ENCODE measurements at places on chromosomes 11 and 22.

GRCh38 chr11:109819410-109819809 is 273.8 kb upstream of the ZC3H12C start:
- DNase-seq, result no peak

DNA sequence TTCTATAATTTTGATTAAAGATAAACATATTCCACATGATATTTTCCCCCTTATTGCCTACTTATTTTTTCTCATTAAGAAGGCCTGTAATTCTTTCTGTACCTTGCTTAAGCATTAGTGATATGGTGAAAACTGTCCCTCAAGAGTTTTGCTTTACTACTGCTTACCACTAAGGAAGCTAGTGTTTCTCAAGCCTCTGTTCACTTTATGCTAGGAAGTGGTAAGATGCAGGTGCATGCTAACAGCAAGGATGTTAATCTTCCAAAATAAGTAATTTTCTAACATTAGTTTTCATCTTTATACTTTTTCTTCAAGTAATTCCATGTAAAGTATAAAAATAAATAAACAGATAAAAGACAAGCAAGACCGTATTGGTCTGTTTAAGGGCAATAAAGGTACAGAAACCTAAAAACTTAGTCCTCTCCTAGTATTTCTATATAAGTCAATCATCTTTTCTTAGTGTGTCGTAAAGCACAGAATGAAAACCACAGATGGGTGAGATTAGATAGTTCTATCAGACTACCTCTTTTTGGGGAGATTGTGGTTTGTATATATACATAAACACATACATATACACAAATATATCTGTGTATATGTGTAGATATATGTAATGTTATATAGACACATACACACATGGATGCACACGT is 731.0 kb upstream of the CNTN5 start:
- no peak for DNase-seq

DNA sequence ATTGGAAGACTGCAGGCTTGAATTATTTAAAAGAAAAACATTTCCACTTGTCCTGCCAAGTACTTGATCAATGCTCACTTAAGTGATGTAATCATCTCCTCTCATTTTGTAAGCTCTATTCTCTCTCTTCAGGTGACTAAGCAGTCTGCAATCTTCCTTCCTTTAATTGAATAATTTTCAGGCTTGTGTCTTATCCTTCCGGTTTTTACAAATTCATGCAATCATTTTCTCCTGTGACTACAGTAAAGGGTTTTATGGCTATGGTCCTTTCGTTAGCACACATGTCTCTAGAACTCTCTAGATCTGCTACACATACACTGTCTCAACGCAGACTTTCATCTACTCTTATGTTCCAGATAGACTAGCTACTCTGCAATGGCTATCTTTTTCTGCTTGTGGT is 12.6 kb upstream of the UPB1 start:
- DNase-seq, result no peak

GRCh38 chr22:27992294-27993165 is 73.5 kb upstream of the PITPNB start:
- DNase-seq, result no peak

DNA sequence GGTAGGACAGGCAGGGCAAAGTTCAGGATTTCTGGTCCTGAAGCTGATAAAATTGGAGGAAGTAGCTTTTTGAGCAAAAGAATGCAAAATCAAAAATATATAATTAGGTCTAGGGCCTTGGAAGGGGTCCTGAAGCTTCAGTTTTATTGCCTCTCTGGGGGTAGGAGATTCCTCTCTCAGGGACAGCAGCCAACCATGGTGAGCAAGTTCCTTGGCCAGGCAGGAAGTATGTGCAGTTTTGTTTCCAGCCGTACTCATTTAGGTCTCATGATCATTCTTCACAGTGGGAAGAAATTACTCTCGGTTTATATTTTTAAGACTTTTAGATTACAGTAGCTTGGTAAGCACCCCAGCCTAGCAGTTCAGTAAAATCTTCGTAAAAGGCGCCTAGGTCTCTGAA is 2.9 kb upstream of the RAB38 start:
- no peak for DNase-seq

DNA sequence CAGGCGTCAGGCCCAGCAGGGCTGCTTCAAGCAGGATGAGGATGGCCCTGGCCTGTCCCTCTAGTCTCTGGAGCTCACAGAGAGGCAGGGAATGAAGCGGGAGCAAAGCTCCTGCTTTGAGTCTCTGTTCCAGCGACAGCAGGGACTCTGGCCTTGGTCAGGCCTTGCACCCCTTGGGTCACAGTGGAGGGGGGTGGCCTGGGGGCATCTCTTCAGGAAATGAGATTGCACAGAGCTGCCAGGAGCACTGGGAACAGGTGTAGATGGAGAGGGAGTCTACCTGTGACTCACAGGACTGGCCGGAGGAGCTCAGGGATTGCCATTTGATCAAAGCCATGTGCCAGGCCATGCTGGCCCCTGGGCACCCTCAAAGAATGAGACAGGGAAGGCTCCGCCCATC is 1.6 kb downstream of the ANO1 start:
- DNase-seq, result no peak

DNA sequence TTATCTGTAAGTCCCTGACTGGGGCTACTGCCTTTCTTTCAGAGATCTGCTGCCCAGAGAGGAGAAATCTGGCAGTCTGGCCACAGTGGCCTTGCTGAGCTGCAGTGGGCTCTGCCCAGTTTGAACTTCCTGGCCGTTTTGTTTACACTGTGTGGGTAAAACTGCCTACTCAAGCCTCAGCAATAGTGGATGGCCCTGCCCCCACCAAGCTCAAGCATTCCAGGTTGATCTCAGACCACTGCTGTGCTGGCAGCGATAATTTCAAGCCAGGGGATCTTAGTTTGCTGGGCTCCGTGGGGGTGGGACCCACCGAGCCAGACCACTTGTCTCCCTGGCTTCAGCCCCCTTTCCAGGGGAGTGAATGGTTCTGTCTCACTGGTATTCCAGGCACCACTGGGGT is 117.5 kb downstream of the TRPC6 start:
- DNase-seq, result no peak
